NCI-H187 (cell line): ENCODE measurements at places on chromosomes 16 and 17.

- no peak for DNase-seq
Measured at GRCh38 chr17:77736721-77737120, 221.8 kb upstream of the TNRC6C start.

- no peak for DNase-seq
Measured at GRCh38 chr17:51184124-51184523, 17.9 kb downstream of the NME2 start.

GRCh38 chr17:17070931-17071330 lies 28.7 kb downstream of the MPRIP start:
- no peak for DNase-seq

DNA sequence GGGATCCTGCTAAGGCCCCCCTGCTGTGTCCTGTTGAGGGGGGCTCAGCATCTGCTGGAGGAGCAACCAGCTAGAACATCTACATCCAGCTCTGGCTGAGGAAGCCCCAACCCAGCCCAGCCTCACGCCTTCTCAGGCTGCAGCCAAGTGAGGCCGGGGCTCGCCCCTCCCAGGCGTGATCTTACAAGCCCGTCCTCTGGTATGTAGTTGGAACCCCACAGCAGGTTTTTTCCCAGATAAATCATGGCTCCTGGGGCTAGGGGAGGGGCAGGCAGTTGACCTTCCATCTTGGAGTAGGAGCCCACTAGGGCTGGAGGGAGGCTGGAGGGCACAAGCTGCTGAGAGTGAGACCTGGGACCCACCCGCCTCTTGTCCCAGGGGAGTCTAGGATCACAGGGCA lies 4.7 kb downstream of the FAM83G start:
- no peak for DNase-seq

DNA sequence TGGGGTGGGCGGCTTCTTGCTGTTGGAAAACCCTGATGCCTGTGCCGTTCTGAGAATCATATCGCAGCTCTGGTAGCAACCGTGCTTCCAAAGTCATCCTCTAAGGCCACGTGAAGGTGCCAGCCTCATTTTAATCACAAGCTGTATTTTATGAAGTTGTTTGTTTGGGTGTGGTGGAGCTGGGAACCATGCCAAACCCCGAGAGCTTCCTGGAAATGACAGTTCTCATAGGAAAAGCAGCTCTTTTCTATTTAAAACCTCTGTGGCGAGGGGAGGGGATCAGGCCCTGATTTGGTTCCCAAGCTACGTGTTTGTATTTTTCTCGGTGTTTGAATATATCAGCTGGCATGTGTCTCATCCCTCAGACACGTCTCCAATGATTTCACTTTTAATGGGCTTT lies 21.7 kb downstream of the KNOP1 start:
- DNase-seq: peak; percentile 7

GRCh38 chr16:85089525-85089924 lies 22.7 kb downstream of the CIBAR2 start:
- DNase-seq: no peak

DNA sequence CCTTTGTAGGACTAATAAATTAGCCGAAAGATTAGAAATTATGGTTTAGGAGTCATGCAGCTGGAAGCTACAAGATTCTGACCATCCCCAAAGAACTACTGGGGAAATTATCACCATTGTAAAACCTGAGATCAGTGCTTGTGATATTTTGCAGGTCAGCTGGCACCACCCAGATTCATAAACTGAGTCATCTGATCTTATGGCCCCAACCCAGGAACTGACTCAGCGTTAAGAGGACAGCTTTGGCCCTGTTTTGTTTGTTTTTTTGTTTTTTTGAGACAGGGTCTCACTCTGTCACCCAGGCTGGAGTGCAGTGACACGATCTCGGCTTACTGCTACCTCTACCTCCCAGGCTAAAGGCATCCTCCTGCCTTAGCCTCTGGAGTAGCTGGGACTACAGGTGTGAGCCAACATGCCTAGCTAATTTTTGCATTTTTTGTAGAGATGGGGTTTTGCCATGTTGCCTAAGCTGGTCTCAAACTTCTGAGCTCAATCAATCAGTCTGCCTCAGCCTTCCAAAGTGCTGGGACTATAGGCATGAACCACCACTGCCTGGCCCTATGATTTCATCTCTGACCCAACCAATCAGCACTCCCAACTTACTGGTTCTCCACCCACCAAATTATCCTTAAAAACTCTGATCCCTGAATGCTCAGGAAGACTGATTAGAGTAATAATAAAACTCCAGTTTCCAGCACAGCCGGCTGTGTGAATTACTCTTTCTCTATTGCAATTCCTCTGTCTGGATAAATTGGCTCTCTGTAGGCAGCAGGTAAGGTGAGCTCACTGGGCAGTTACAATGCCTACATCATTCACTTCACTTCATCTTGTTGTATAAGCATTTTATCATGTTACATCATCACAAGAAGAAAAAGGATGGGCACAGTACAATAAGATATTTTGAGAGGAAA lies 79.4 kb upstream of the KSR1 start:
- no peak for DNase-seq

DNA sequence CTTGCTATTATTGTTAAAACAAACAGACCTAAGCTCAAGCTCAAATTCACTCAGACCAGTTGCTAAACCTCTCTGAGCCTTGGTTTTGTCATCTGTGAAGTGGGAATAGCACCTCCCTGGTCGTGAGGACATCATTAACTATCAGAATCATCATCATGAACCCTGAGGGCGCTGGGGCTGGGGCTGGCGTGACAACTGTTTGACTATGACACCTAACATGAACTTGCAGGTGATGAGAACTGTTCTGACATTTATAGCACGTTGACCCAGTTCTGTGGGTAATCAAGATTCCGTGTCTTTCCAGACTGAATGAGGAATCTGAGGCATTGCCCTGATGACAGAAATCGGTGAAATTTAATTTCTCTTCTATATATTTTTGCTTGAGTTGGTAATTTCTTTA lies 71.3 kb upstream of the CDH5 start:
- DNase-seq: no peak

- DNase-seq: no peak
Measured at GRCh38 chr17:80053102-80053501, 16.7 kb downstream of the CCDC40 start.

DNA sequence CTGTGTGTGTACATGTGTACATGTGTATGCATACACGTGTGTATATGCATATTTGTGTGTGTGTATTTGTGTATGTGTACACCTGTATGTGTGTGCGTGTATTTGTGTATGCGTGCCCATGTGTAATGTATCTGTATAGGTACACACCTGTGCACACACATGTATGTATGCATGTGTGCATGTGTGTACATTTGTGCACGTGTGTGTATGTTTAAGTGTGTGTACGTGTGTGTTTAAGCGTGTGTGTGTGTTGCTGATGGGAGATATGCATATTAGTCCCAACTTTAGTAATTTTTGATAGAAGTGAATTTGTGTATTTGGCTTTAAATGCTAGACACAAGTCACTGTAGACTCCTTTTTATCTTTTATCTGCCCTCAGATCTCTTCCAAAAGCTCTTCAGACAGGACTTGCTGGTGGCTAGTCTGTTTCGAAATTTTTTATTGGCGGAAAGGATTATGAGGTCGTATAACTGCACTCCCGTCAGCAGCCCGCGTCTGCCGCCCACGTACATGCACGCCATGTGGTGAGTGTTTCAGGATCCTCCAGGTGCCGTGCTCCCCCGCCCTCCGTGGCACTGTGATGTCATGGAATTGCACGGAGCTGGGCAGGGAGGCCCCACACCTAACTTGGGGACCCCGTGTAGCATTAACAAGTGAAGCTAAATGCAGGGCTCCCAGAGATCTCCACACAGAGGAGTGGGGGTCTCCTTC lies 168.8 kb upstream of the CHMP6 start:
- no peak for DNase-seq

GRCh38 chr17:48642059-48642842 lies 16.1 kb upstream of the HOXB9 start:
- DNase-seq: no peak

- DNase-seq: no peak
Measured at GRCh38 chr17:78944956-78945355, 19.8 kb upstream of the TIMP2 start.

DNA sequence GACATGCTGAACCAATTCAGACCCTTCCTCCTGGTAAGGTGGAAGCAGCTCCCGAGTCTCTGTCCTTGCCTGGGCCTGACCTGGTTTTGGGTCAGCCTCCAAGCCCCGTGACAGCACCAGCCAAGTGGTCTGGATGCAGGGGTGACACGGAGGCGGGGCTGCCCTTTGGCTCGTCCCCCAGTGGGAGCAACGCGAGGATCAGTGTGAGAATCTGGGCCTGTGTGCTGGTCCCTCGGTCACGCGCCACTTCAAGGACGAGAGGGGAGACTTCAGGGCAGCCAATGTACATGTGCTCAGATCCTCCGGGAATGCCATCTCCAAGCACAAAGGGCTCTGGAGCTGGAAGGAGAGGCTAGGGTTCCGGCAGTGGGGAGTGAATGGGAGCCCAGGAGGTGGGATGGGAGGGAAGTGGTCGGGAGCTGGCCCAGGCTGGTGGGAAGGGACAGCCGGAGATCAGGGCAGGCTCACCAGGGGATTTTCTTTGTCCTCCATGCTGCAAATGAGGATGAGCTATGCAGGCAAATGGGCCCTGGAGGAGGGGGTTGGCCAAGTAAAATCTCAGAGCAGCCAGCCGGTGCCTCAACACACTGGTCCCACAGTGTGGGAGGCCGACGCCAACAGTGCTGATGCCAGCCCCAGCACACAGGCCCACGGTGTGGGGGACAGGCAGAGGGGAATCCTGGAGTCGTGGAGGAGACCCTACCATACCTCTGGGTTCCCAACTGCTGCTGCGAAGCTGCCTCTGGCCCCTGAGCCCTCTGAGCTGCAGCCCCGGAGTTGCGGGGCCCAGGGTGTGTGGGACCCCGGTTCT lies 4.2 kb upstream of the NDRG4 start:
- DNase-seq: no peak

DNA sequence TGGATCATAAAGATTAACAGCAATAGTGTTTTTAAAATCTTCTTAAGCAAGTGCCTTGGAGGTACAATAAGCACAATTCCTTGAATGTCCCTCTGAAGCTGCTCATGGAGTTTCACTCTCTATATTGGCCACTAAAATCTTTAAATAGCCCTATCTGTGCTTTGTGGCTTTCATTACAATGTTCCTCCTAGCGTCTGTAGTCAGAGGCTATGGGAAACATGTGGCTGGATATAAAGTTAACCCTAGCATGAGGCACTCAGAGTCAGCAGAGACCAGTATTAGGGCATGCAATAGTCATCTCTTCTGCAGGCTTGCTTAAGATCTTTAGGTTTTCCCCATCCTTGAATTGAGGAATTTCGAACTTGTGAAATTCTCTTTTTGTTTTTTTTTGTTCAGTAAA lies 668.2 kb downstream of the CDH11 start:
- DNase-seq: no peak
